Activated T-cell treated with anti-CD3 and anti-CD28 coated beads for 1 hour (primary cell): ENCODE measurements at places on chromosomes 11 and 22.

DNA sequence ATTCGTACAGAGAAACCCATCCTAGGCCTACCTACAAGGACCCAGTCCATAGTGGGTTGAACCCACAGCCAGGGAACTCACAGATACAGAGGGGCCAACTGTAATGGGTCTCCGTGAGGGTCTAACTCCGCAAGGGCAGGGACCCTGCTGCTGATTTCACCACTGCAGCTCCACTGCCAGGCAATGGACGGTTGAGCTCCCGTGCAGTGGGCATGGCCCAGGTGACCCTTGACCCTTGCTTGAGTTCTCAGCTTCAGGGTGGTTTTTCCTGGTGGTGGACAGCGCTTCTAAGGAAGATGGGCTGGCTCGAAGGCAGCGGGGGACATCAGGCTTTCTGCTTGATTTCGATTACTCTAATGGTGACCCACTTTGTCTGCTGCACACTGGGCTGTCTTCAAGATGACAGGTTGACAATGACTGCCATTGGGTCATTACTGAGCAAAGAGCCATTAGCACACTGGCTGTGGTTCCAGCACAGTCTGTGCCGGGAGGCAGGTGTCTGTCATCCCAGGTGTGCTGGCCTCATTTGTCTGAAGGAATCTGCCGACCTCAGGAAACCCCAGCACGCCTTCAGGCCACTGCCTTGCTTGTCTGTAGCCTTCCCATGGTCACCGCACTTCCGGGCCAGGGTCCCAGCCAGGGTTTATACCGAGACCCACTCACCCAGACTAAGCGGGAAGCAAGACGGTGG lies 3.7 kb upstream of the GAL start:
- DNase-seq = no peak

DNA sequence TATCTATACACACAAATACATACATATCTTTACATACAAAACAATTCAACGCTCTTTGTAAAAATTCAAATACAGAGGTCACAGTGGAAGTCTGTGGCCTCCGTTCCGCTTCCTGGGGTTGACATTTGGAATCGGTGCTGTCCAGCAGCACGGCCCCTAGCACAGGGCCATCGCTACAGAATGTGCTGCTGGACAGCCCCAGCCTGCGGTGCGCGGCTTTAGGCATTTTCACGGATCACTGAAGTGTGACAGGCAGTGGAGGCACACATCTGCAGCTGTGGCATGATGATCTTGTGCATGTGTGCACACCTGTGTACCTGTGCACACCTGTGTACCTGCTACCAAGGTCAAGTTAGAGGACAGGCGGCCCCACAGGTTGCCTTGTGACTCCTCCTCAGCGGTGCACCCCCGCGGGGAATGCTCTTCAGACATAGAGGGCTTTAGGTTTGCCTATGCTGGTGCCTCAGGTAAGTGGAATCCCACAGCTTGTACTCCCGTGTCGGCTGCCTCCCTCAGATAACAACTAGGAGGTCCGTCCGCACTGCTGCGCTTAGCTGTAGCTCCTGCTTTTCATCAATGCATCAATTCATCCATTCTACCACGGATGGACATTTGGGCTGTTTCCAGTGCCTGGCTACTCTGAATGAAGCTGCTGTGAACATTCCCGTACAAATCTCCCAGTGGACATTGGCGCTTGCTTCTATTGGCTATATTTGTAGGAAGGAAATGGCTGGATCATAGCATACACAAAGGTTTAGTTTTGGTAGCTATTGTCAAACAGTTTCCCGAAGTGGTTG lies 29.9 kb downstream of the GAL start:
- DNase-seq = no peak

- DNase-seq = no peak
These were observed 7.0 kb downstream of the TNNI2 start for GRCh38 chr11:1845561-1846452.

- DNase-seq = no peak
These were observed 5.7 kb downstream of the FTH1 start for GRCh38 chr11:61961570-61962212.

- DNase-seq = no peak
These were observed 133.5 kb upstream of the ZBED5 start for GRCh38 chr11:10991393-10991792.

DNA sequence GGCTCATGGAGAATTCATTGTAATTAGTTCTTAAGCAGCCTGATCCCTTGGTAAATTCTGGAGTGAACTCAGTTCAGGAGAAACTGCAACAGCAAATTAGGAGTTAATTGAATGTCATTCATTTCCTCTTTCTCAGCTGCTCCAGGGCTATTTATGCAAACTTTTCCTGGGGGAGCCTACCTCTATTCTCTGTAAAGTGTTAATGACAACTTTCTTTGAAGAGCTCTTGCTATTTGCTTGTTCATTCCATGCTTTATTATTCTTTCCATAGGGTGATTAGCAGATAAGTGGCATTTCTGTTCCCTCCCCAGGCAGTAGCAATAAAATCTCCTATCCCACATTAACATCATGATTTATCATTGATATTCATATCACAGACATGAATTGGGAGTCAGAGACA lies 267.6 kb upstream of the DDI1 start:
- DNase-seq = no peak

DNA sequence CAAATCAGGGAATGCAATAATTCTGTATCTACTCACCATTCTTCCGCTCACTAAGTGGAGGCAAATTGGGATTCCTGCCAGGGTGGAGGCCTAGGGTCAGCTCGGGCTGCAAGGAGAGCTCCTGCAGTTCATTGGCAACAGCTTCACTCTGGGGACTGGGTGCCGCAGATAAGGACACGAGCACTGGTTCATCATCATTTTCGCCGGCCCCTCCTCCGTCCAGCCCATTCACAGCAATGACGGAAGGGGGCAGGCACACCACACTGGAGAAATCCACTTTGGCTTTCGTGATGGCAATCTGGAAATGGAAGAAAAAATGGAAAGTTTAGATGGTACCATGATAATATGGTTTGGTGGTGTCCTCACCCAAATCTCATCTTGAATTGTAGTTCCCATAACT lies 84.4 kb downstream of the MRTFA start:
- DNase-seq = no peak

GRCh38 chr11:64131683-64132190 lies 34.2 kb downstream of the MACROD1 start:
- no peak for DNase-seq

GRCh38 chr22:27534720-27535125 lies 266.8 kb downstream of the MN1 start:
- DNase-seq = no peak

- no peak for DNase-seq
These were observed 24.0 kb downstream of the IGLL1 start for GRCh38 chr22:23556026-23556620.

DNA sequence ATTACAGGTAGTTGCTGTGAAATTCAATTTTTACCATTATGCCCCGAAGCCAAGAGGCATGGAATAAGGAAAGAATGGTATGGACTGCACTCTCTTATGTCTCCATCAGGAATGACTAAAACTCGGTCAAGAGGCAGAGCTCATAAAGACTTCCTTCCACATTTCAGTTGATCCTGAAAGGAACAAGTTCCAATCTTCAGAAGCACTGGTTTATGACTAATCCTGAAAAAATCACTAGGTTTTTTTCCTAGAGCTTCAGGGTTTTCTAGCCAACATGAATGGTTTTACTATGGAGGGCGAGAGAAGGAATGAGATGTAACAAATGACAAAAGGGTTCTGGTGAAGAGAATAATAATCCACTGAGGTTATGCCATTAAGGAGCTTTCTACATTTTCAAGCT lies 832.2 kb downstream of the NTM start:
- no peak for DNase-seq

DNA sequence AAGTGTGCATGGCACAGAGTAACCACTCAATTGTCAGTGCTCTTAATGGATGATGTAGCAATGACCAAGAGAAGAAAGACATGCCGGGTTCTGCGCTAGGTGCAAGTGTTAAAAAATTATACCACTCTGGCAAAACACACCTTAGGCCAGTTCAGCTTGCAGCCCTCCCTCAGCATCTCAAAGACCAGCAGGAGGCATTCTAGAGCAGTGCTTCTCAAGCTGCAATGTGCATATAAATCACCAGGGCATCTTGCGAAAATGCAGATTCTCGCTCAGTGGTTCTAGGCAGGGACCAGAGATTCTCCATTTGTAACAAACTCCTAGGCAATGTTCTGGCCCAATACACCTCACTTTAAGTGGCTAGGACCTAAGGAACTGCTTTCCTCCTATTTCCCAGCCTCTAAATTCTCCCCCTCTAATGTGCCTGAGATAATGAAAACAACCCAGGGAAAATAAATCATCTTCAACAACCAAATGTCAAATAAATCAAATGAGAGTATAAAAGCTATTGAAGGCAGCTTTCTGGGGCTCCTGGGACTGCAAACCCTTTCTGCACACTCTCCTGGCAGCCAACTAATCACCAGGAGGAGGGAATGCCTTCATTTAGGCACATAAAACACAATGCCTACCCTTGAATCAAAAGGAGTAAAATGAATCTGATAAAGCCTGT lies 337.2 kb upstream of the API5 start:
- DNase-seq = no peak

DNA sequence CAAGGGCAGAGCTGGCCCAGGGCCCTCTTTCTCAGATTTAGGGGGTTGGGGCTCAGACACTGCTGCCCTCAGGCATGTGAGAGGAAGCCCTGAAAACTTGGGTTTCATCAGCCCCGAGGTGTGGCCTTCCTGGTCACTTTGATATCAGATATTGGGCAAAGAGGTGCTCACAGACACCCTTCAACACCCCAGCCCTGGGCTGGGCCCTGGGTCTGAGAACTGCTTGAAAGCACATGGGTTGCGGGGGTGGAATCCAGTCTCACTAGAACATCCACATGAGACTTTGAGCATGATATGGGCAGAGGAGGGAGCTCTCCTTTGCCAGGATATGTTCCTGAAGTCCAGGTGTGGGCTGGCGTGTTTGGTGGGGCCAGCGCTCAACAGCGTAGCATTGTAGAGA lies 10.4 kb downstream of the DGAT2 start:
- no peak for DNase-seq

- DNase-seq = peak; percentile 44
These were observed at the start of gene FADS2 for GRCh38 chr11:61827571-61828378. TSS of gene FADS2 (plus strand) at chr11:61828300. CDS start at chr11:61828391, 91 bp downstream.

- no peak for DNase-seq
These were observed 780.9 kb downstream of the ETS1 start for GRCh38 chr11:127806501-127806900.

DNA sequence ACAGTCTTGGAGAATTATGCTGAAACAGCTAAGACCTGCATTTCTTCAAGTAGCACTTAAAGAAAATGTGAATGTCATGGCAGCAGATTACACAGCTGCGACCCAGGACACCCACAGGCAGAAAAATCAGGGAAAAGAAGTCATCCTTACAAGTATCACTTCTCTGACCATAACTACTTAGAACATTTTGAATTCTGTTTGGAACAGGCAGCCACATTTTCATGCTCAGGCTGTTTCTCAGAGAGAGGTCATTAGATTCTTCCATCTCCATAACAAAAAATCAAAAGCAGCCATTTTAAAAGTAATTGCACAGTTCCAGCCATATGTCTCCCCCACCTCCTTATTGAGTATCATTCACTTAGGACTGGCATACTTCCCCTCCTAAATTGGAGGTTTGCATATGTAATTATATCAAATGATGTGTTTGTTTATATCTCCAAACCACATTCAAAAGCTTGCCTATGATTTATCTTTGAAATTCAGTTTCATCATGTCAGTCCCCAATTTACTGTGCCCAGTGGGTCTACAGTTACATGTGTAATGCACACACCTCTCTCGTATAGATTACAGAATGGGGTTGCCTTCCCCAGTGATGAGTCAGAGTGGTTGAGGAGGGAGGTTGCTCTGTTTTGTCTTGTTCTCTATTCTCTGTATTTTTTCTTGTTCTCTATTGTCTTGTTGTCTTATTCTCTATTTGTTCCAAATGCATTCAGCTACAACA lies 276.5 kb upstream of the MTNR1B start:
- no peak for DNase-seq

- no peak for DNase-seq
These were observed 47.8 kb downstream of the DBX1 start for GRCh38 chr11:20112291-20113148.

DNA sequence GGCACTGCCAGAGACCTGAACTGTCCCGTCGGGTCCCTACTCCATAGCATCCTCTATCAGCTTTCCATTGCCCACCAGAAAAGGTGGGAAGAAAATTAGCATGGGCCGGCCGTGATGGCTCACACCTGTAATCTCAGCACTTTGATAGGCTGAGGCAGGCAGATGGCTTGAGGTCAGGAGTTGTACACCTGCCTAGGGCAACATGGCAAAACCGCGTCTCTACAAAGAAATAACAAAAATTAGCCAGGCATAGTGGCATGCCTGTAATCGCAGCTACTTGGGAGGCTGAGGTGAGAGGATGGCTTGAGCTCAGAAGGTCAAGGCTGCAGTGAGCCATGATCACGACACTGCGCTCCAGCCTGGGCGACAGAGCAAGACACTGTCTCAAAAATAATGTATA lies 3.5 kb downstream of the SLC25A18 start:
- no peak for DNase-seq

DNA sequence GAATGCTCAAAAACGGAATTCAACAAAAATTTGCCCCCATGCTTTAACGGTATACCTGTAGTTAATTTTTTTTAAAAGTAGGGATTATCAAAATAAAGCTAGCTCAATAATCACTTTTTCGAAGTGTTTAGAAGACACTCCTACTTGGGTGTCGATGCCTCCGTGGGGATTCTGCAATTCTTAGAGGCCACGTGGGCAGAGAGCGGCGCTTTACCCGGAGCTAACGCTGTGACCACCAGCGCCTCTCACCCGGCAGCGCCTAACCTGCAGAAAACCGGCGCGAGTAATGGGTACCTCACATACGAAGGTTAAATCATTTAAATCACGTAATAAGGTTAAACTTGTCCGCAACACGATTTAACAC lies 583 bp downstream of the TAF1D start:
- peak; percentile 42 for DNase-seq

GRCh38 chr11:63023222-63023814 lies 7.7 kb upstream of the SLC22A8 start:
- DNase-seq = no peak

GRCh38 chr11:64566042-64566914 lies 24.7 kb upstream of the SLC22A12 start:
- no peak for DNase-seq

- no peak for DNase-seq
These were observed 8.5 kb downstream of the P2RY6 start for GRCh38 chr11:73280626-73281025.

DNA sequence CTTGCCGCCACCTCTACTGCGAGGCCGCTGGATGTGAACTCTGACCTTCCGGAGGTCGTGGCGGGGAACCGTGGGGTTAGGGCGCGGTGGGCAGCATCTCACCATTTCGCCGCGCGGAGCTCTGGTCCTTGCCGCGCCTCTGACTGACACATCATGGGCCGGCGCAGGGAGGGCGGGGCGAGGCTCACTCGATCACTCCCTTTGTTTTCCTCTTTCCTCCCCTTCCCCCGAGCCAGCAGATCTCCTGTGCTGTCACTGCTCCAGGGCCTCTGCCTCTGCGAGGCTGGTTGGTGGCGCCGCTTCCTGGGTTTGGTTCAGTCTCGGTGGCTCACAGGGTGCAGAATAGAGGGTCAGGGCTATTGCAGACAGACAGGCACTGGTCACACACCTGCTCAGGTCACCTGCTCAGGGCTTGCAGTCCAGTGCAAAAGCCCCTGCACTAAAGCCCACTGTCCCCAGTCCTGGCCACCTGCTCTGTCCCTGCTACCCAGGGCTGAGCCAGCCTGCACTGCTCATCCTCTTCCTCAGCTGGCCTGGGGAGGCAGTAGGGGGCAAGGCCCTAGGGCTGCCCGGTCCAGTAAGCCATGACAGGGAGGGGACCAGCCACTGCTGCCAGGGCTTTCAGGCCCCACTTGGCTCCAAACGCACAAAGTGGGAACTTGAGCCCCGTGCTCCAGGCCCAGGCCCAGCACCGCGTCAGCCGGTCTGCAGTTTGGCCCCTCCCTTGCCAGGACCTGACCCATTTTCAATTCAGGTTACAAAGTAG lies 36.2 kb downstream of the PISD start:
- no peak for DNase-seq

GRCh38 chr11:6321356-6321755 lies 1.1 kb upstream of the CAVIN3 start:
- DNase-seq = no peak
